NCI-H1694 treated with DMSO at 0.1 percent for 48 hours (cell line): ENCODE measurements at places on chromosomes 1 and 21.
A peak's percentile ranks its signal among the peaks of the same experiment; 100 is the strongest.

GRCh38 chr1:218211241-218211640 lies 73.9 kb upstream of the RRP15 start:
- DNase-seq = no peak

DNA sequence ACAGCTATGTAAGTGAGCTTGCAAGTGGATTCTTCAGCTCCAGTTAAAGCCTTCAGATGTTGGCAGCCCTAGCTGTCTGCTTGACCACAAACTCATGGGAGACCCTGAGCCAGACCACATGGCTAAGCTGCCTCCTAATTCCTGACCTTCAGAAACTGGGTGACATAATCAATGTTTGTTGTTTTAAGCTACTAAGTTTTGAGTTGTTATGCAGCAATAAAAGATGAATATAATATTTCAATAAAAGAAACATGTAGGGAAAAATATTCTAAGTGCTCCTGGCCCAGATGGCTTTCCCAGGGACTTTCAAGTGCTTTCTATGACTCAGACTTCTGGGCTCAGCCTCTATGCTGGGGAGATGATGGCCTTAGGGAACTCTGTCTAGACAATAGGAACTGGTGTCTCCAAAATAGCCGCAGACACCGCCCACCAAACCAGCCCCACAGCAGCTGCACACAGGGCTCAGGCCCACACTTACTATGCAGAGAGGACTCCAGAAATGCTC lies 20.3 kb upstream of the AZIN2 start:
- no peak for DNase-seq

DNA sequence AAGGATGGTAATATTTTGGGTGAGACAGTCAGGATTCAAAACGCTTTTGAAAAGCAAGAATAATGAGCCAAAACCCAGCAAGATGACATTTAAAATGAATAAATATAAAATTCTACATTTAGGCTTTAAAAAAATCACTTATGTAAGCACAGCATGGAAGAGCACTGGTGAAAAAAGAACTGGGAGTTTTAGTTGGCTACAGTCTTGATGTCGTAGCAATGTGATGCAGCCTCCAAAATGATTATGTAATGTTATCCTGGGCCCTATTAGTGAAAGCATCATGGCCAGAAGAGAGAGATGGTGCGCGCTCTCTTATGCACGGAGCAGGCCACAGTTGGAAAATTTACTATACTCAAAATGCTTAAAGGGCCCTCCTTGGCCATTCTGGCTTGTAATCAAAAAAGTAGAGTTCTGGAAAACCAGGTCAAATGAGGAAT lies 5.1 kb downstream of the KCNJ9 start:
- no peak for DNase-seq

DNA sequence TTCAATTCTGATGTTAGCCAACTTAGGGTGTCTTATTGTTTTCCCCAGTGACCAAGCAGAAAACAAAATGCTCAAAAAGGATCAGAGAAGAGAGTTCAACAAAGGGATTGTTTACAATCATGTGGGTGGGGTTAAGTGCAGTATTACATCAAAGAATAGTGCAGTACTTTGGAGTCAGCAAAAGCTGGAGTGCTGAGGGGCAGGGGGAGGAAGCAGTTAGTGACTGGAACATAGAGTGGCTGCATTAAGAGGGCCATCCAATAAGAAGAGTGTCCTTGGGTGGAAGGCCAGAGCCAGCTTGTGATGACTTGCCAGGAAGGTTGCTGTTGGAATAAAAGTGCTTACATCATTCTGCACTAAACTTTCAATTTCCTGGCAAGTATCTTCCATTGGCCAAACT lies 175.5 kb downstream of the CYYR1 start:
- no peak for DNase-seq

- DNase-seq = peak; percentile 77
These were observed at the start of gene NASP for GRCh38 chr1:45583666-45584350. Gene NASP, plus strand, starts transcription at chr1:45584041. Its CDS starts 106 bp downstream, at chr1:45584147.
